Epithelial cell of alveolus of lung (primary cell): ENCODE measurements at places on chromosomes 5 and 9. TPM values are rescaled to one million over a fixed set of nuclear protein-coding genes. Genes with fewer than 3 reads are reported as not detected.

Gene CDH6
- total RNA-seq: 3.4 and 12.3 TPM in 2 replicates

Gene DAB2IP
- 9.3 and 17.2 TPM in 2 replicates for total RNA-seq

Gene VCAN
- total RNA-seq: 261 and 757 TPM in 2 replicates

Gene CKMT2
- 1.6 TPM in 1 of 2 replicates, not detected in the other for total RNA-seq

Gene MINAR2
- not detected in 2 replicates for total RNA-seq

Gene FAM151B
- 0.40 and 1.2 TPM in 2 replicates for total RNA-seq

Gene ACTL7B
- total RNA-seq: not detected in 2 replicates

Gene PCDHA7
- total RNA-seq: under 0.01 TPM in 1 of 2 replicates, not detected in the other

Gene NDOR1
- 8.3 and 15.6 TPM in 2 replicates for total RNA-seq

Gene PCDHGA9
- 1.4 and 7.8 TPM in 2 replicates for total RNA-seq

Gene DMRT3
- total RNA-seq: not detected in 2 replicates

Gene BAAT
- total RNA-seq: 0.13 and 0.56 TPM in 2 replicates

Gene PITX1
- total RNA-seq: 3.0 and 3.2 TPM in 2 replicates

Gene GNAQ
- 18.6 and 21.9 TPM in 2 replicates for total RNA-seq

Gene ZNF483
- total RNA-seq: 0.13 and 0.72 TPM in 2 replicates

Gene AGXT2
- not detected in 2 replicates for total RNA-seq

Gene COL27A1
- 3.2 and 4.6 TPM in 2 replicates for total RNA-seq

Gene GABRA1
- total RNA-seq: not detected in 2 replicates

Gene LRRC19
- total RNA-seq: not detected in 2 replicates

Gene TAL2
- total RNA-seq: not detected in 2 replicates

Gene TSSK1B
- total RNA-seq: 0.26 and 0.48 TPM in 2 replicates

Gene CLIC3
- 3.1 and 6.2 TPM in 2 replicates for total RNA-seq

Gene IL4
- total RNA-seq: not detected in 2 replicates

Gene ADAMTSL2
- total RNA-seq: 0.26 and 2.4 TPM in 2 replicates

Gene HAPLN1
- 0.16 and 9.4 TPM in 2 replicates for total RNA-seq

Gene EGR1
- 48.0 and 66.9 TPM in 2 replicates for total RNA-seq

Gene BDP1
- 11.0 and 11.3 TPM in 2 replicates for total RNA-seq

Gene IL17B
- total RNA-seq: 0.80 and 1.2 TPM in 2 replicates

Gene THG1L
- total RNA-seq: 15.2 and 17.7 TPM in 2 replicates

Gene MLANA
- total RNA-seq: not detected in 2 replicates

Gene SURF4
- 295 and 445 TPM in 2 replicates for total RNA-seq

Gene SLC34A1
- not detected in 2 replicates for total RNA-seq

Gene TEK
- total RNA-seq: 3.0 and 3.7 TPM in 2 replicates

Gene SLC6A3
- not detected in 2 replicates for total RNA-seq
